ENCODE measurements at places on chromosomes 7 and 10.

DNA sequence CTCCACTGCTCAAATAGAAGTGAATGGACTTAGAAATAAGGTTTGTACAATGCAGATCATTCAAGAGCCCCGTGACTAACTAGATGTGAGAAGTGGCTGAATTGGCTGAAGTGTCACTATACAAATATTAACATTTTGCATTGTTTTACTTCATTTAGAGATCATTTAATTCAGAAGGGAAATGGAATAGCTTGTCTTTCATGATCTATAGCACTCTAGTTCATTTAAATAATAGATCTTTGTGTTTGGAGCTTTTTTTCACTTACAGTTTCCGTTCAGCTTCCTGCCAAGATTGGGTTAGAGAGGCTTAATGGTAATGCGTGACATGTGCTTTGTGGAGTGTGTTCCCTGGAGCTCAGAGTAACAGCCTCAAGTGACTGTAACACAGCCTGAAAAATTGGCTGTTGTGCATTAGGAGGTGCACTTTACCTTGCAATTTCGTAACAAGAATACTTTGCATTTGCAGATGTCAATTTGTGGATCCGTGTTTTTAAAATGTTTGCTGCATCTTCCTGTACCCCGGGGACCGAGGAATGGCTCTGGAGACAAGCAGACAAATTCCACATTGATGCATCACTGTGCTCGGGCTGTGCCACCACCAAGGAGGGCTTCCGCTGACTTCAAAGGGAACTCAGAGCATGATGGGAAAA lies 170.3 kb downstream of the NRP1 start:
- DNase-seq, result no peak

DNA sequence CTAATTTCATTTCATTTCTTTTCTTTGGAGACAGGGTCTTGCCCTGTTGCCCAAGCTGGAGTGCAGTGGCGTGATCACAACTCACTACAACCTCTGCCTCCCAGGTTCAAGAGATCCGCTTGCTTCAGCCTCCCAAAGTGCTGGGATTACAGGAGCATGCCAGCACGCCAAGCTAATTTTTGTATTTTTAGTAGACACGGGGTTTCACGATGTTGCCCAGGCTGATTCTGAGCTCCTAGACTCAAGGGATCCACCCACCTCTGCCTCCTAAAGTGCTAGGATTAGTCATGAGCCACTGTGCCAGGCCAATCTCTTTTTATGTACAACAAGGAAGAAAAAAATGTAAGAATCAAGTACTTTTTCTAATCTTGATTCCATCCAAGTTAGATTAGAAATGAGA lies 10.7 kb upstream of the KMT2E start:
- no peak for DNase-seq

DNA sequence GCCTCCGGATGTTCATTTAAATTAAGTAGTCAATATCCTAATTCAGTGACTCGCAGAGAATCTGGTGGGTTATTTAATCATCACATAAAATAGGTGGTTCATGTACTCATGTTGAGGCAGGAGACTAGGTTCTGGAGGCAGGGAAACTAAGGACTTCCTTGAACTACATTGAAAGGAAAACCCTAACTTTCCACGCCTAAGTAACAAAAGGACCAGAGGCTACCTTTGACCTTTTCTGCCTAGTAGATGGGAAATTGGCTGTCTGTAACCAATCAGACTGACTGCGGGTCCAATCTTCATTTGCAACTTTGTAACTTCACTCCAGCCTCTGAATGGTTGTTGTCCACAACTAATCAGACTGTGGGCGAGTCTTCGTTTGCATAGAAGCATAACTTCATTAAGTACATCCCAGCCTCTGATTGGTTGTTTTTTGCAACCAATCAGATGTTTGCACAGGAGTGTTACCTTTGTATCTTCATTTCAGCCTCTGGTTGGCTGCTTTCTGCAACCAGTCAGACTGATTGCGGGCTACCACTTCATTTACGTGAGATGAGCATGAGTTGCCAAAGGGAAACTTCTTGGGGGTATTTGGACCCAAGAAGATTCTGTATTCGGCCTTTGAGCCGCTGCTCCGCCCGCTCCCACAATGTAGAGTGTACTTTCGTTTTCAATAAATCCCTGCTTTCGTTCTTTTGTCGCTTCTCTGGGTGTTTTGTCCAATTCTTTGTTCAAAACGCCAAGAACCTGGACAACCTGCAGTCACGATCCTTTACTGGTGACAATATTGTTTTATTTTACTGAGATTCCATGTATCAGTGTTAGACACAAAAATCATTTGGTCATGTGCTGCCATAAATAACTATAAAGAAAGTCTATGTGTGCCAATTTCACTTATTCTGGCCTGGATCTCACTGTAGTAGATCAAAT lies 1.7 kb upstream of the ST7 start:
- DNase-seq, result no peak

DNA sequence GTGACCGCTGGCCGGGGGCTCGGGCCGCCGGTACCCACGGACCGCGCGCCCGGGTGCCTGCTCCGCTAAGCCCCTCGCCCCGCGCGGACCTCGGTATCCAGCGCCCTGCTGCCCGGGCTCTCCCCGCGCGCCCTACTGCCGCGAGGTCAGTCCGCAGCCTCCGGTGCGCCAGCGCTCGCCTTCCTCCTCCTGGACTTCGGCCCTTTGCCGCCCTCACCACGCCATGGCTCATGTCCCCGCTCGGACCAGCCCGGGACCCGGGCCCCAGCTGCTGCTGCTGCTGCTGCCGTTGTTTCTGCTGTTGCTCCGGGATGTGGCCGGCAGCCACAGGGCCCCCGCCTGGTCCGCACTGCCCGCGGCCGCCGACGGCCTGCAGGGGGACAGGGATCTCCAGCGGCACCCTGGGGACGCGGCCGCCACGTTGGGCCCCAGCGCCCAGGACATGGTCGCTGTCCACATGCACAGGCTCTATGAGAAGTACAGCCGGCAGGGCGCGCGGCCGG lies 483 bp downstream of the GDF10 start:
- no peak for DNase-seq

GRCh38 chr10:36030516-36030915 lies 388.4 kb upstream of the FZD8 start:
- DNase-seq, result no peak

DNA sequence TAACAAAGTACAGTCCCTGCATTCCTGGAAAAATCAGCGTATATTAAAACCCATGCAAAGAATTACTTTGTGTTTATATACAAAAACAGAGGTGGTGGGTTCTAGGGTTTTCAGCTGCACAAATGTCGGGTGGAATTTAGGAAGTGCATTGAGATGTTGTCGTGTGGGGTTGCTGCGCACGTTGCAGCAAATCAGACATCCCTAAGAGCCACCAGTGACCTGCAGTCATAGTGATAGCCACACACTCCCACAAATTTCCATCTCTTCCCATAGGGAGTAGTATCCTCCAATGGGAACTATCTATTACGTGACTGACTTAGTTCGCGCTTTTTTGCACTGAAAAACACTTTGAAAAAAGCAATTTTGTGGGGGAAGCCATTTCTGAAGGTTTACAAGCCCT lies 375.2 kb upstream of the GALNT17 start:
- no peak for DNase-seq

- peak; percentile 8 for DNase-seq
These were observed 263.0 kb upstream of the ZWINT start for GRCh38 chr10:56624082-56624481.

DNA sequence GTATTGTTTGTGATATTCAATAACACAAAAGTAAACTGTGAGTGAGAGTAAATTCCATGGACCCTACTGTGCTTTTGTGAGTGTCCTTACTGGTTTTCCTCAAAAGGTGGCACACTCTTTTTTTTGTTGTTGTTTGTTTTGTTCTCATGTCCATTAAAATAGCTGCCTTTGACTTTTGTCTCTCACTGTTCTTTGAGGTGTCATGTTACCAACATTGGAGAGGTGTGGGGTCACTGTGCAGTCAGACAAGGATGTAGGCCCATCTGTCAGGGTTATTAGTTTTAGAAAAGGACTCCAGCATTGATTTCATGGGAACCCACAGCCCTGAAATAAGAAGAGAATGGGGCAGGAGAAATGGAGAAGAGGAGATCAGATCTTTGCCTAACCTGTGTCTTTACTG lies 383.1 kb downstream of the SORCS3 start:
- no peak for DNase-seq

GRCh38 chr10:128206676-128207075 lies 80.5 kb upstream of the MKI67 start:
- DNase-seq, result no peak
